Right forelimb (tissue), 1 donor: ENCODE measurements at places on chromosomes 7 and 10.
A peak's percentile ranks its signal among the peaks of the same experiment; 100 is the strongest.

GRCh38 chr7:47216439-47216838 is 365.5 kb downstream of the TNS3 start:
- DNase-seq: no peak

DNA sequence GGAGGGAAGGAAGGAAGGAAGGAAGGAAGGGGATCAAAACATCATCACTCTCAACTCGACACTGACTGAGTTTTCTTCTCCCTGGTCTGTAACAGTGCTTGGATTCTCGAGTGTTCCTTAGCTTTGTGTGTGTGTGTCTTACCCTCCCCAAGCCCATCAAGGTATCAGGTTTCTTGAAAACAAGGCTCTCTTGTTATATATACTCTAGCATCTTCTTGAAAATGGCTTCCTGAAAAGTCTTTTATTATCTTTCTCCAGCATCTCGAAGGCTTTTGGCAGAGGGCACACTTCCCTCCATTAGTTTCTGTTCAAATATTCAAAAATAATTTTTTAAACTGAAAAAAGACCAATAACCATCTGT is 13.4 kb downstream of the SERPINE1 start:
- no peak for DNase-seq

DNA sequence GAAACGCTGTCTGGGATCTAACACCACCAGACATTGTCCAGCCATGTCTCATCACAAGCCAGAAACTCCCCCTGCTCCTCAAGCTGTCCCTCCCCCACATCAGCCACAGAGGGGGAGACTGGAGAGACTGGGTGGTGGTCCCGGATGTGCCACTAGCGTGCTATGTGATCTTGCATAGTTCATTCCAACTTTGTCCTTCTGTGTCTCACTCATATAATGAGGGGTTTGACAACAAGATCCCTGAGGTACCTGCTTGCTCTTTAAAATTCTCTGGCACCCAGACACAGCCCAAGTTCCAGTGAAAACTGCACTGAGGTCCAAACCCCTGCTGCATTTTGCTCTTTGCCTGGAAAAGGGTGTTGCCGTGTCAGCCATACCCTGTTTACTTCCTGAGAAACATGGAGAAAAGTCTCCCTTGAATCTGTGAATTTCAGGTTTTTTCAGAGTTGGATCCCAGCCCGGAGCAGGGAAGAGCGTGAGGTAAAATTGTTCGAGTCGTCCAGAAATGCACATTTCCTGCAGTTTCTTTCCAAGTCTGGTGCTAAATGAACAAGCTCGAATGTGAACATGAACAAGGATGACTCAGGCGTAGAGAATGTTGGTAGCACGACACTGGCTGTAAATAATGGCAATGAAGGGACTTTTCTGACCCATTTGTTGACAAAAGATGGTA is 156.6 kb downstream of the CCDC3 start:
- DNase-seq: peak; percentile 86

DNA sequence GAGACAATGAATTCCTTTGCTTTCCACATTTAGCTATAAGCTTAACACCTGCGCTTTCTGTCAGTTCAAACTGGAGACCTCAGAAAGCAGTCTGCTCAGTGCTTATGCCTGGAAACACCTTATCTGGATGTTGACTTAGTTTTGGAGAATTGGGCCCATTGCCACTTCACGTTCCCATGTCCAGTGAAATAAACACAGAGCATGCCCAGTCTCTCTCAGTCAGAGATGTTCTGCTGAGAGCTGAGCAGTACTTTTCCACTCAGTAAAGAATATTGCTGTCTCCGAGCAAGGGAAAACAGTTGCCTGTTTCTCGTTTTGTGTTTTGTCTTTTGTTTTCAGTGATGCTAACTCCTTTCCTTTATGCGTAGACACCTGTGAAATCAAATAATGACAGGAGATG is 83.2 kb upstream of the PRR15 start:
- DNase-seq: no peak

GRCh38 chr7:11175887-11176286 is 202.2 kb downstream of the PHF14 start:
- no peak for DNase-seq

GRCh38 chr7:127342596-127342995 is 49.9 kb downstream of the ZNF800 start:
- no peak for DNase-seq

DNA sequence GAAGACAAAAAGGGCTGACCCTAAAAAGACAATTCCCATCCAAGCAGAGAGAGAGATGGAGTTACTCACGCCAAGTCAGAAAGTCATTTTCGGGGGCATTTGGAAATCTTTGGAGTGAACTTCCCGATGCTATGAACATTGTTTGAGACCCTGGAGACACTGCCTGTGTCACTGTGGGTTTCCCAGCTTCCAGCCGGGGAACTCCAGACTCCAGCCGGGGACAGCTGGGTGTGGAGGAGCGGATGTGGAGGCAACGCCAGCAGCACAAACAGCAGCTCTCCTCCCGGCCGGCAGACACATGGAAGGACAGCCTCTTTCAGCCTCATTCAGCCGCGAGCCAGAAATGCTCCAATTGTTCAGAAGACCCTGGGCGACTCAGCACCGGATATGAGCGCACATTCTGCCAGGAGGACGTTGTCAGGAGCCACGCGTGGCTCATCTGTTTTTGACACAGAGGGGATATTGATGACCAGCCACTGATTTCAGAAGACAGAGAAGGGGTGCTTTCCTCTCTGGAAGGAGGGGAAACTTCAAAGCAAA is 97.6 kb downstream of the PRPF18 start:
- DNase-seq: peak; percentile 87

GRCh38 chr10:119404719-119405519 is 137.6 kb downstream of the RGS10 start:
- no peak for DNase-seq

DNA sequence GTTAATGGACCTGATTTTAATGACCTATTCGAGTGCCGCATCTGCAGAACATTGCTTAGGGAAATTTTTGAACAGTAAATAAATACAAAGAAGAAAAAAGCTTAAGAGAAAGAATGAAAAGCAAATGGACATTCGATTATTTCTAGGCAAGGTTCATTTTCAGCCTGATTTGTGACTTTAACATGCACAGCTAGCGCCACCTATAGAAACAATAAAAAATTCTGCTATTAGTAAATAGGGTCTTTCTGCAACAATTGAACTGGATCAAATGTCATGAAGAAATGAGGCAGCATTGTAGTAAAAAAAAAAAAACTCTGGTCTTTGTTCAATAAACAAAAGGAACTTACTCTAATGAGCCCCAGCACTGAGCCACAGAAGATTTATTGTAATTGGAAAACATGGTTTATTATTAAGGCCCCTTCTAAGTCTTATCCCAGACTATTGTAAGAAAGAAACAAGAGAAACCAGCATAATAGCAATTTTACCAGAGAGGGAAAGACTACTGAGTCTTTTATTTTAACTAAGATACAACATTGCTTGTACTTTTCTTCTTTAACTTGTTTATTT is 41.4 kb upstream of the GHITM start:
- no peak for DNase-seq

DNA sequence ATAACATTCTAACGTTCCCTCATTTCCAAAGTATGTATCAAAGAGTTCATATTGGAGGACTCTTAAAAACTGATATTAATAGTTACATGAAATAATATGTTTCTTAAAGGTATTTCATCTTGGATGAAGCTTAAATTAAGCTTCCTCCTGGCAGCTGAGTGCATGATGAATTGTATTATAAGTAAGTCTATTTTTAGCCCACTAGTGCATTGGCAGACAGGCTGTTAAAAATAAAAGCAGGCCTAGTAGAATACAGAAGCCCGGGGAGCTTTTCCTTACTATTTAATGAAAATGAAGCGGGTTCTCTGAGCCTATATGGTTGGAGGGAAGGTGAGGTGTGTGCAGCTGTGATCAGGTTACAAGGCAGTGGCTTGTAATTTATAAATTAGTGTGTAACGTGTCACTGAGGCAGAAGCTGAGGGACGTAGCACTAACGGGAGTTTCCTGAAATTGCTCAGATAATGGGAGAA is 130.7 kb upstream of the KMT2E start:
- DNase-seq: no peak

- DNase-seq: no peak
Measured at GRCh38 chr10:73922007-73922863, 11.3 kb downstream of the PLAU start.

DNA sequence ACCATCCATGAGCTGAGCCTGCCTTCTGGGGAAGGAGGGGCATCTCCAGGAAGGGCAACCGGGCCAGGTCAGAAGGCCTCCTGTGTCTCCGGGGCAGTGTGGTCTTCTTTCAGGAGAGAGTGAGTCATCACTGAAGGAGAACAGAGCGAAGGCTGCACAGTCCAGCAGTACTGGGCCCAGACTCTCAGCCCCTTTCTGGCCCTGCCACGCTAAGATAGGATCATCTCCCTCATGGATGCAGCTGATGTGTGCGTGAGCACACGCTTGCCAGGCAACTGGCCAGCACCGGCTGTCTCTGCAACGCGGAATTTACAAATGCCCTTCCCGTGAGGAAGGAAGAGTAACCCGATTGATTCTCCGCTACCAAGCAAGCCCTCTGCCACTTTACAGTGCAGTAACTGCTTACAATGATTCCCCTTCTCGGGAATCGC is 328.2 kb downstream of the TNS3 start:
- peak; percentile 67 for DNase-seq

- DNase-seq: no peak
Measured at GRCh38 chr7:24119852-24120251, 164.1 kb upstream of the NPY start.

DNA sequence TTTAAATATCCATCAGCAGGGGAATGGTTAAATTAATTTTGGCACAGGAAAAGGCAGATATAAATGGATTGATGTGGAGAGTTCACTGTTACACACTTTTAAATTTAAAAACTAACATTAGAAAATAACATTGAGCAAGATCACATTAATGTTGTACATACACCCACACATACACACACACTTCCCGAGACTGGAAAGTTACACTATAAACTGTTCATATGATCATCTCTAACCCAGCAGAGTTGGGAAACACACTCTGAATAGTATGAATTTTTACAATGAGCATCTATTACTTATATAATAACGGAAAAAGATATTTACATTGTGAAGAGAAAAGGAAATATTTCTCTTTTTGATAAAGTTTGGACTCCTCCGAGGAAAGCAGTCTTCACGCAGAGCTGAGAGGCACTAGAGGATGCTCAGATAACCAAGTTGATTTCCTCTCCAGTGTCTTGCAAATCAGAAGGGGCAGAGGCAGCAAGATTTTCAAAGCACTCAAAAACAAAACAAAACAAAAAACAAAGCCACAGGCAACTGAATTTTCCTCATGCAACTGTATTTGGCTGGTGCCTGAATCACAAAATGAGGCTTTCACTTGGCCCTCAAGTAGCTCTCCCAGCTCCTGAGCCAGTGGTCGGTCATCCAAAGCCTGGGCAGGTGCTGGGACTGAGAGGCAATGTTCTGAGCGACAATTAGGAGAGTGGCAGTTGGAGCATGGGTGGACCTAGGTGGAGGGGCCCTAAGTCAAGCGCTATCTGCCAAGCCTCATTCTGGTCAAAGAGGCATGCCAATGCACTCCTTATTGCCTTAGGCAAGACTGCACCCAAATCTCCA is 10.5 kb upstream of the GATAD1 start:
- DNase-seq: no peak

DNA sequence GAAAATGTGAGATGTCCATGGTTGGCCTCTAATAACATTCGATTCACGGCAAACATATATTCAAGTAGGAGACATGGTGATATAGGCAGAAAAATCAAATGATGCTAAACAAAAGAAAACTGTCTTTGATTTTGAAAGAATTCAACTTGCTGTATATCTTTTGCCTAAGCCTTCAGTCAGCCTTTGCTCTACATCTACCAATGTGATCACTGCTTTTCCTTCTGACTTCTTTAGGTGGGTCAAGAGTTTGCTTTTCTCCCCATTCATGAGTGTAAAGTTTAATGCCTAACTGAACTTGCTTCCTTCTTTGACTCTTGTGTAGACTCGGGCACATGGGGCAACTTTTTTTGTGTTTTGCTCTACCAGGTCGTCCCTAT is 417 bp upstream of the HIF1AN start:
- no peak for DNase-seq

DNA sequence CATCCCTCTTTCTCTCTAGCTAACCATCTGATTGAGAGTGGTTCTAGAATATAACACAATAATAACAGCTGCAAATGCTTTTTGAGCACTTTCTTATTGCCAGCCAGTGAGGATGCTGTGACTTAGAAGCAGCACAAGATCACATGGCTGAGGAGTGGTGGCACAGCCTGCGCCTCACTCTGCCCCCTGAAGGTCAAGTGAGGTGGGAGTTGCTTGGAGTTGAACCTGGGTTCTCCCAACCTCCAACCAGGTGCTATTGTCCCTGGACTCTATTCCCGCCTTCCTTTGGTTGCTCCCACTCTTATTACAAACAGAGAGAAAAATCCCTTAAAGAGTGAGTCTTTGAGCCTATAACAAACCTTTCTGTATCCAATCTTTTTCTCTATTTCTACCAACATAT is 280.3 kb upstream of the PODXL start:
- no peak for DNase-seq

DNA sequence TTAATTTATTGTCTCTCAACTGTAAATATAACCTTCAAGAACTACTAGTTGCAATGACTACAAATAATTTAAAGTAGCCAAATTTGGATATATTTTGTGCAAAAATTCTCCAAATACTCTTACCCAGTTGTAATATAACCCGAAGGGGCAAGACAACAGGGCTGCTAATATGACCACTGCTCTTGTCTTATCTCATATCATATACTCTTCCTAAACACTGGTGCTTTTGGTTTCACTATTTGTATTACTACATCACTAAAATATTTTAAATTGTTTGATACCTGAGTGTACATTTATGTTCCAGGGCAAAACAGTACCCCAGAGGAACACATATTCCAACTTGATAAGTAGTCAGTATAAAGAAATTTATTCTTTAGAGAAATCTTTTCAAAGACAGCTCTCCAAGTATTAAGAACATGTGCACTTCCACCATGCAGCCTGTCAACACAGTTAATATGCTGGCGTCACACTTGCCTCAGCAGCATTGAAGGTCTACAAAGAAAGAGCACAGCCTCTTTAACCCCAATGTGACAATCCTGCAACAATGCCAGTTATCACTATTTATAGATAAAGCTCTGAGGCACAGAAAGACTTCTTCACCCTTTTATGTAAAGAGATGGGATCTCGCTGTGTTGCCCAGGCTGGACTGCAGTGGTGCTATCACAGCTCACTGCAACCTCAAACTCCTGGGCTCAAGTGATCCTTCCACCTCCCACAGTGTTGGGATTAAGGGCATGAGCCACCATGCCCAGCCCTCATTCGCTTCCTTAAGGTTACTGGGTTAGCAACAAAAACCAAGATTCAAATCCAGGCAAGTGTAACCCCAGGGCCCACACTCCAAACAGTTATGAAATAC is 37.8 kb downstream of the RHEB start:
- no peak for DNase-seq

GRCh38 chr7:207418-208129 is 15.2 kb downstream of the FAM20C start:
- DNase-seq: no peak
